ENCODE measurements at places on chromosomes 2 and 18.

DNA sequence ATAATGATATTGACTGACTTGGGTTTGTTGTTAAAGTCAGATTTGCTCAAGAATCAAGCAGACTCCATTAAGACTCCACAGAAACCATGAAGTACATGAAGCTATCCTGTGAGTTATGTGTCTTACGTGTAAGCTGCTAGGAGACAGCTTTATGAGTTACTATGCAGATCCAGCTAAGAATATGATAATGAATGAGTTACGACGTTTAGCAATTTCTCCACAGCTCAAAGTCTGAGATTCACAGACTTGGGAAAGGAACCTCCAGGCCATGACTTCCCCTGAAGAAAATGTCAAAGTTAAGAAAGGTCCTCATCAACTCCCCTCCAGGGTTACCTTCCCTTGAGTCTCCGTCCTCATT, 211.9 kb upstream of the HNRNPA3 start:
- DNase-seq: no peak

DNA sequence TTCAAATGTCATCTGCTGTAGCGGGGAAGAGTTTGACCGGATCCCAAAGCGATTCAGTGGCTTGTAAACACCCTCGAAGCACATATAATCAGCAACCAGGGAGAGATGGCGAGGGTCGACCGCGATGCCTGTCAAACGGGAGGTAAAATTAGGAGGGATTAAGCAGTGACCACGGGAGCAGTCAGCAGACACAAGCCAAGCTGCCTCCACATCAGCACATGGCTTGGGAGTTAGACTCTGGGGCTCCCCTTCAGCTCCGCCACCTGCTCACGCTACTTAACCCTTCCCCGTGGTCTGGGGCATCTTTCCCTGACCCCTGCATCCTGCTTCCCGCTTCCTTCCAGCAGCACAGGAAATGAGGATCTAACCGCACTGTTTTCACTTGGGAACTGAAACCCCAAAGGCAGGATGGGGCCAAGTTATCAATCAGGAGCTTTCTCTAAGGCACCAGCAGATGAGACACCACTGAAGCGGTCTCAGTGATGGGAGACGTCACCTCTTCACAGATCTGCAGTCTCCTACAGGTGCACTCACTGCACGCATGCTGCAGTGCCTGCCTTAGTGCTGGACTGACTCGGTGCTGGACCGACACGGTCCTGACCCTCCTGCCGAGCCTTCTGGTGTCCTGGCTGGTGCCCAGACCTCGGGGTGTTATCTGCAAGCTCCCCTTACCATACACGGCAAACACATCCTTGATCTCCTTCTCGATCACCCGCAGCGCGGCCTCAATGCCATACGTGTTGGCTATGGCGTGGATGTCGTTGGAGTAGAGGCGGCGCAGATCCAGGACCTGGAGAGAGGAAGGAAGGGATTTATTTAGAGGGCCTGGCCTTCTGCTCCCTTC, 77.5 kb downstream of the POLR1A start:
- no peak for DNase-seq

GRCh38 chr18:72208920-72209676, 335.0 kb downstream of the CBLN2 start:
- DNase-seq: no peak

DNA sequence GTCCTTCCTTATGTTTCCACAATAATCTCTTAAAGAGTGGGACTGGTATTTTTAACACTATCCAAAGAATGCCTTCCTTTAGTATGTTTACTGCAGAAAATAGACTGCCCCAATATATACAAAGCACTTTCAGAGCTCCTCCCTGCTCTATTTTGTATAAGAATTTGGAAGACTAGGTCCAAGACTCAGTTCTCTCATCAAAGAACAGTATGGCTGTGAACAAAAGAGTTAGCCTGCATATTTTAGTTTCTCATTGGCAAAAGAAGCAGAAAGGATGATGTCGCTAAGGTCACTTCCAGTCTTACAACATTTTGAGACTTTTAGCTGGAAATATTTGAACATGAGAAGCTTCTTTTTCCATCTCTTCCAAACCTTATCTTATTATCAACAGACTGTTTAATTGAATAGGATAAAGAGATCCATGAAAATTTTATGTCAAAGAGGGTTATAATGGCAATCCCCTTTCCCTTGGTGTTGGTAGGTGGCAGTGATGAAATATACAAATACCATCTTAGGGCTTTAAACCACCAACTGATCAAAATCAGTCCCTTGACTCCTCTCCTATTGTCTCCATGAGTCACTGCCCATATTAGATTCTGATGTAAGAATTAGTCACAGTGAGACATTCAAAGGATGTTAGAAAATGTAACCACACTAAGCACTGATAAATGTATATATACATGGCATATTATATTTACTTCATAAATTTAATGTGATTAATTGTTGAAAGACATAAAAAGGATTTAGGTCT, 266.9 kb upstream of the DSEL start:
- DNase-seq: no peak

GRCh38 chr2:144288438-144288837, 231.5 kb downstream of the ZEB2 start:
- no peak for DNase-seq

DNA sequence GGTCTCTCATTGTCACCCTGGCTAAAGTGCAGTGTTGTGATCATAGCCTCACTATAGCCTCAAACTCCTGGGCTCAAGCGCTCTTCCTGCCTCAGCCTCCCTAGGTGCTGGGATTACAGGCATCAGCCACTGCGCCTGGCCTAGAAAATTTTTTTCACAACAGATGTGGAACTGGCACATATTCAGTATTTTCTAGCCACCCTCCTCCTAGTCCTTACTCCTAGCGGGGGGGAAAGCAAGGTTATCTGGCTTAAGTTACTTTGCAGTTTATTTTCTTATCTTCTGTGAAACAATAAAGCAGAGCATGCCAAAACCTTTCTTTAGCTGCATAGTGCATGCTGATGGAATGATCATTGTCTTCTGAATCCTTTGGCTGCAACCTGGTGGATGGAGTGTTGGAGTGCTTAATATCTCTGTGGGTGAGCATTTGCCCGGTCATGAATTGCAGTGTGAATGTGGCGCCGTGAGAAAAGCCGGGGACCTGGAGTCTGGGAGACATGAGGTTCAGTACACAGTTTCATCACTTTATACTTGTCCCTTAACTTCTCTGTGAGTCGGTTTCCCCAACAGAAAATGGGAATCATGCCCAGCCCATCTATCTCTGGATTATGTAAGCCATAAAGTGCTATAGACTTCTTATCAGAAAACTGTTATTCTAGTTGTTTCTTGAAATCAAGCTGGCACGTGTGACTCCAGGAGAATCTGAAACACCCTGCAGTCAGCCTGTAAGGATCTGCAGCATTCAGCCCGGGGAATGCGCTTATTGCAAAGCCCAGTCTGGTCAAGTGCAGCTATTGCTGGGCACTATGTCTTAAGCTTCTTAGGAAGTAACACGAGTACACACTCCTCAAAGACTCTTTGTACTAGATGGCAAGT, 38.2 kb upstream of the MAP3K20 start:
- no peak for DNase-seq

DNA sequence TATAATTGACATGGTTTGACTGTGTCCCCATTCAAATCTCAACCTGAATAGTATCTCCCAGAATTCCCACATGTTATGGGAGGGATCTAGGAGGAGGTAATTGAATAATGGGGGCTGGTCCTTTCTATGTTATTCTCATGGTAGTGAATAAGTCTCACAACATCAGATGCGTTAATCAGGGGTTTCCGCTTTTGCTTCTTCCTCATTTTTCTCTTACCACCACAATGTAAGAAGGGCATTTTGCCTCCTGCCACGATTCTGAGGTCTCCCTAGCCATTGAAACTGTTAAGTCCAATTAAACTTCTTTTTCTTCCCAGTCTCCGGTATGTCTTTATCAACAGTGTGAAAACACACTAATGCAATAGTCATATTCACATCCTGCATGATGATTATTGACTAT, 1073.3 kb upstream of the CDH2 start:
- DNase-seq: no peak

- DNase-seq: no peak
These were observed 9.6 kb downstream of the IFIH1 start for GRCh38 chr2:162308747-162309503.

DNA sequence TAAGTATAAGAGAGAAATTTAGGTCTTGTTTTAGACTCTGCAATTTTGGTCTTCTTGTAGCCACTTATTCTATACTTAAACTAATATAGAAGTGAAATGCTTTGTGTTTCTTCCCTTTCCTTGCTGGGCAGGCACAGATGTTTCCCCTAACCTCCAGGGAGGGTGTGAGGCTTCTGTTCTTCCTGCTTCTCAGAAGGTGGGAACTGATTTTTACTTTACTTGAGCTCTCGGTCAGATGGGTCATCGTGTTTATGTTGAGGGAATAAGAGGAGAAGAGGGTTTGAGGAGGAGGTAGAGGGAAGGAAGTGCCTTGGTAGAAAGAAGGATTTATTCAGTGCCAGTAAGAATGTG, 92.5 kb upstream of the CXCR4 start:
- no peak for DNase-seq

GRCh38 chr2:230914886-230915285, 10.2 kb downstream of the GPR55 start:
- DNase-seq: no peak

Measured in stimulated activated CD4-positive, alpha-beta T cell treated with anti-CD3 and anti-CD28 coated beads, Interleukin-15, amount 100 ng/mL, for 1 hour (primary cell).